Hematopoietic multipotent progenitor cell treated with erythropoietin and hydrocortisone succinate and interleukin-3 and kit ligand, for 6 days (in vitro differentiated cells): ENCODE measurements at places on chromosomes 1 and 21.

- DNase-seq = no peak
Measured at GRCh38 chr1:111943846-111944749, 45.4 kb downstream of the KCND3 start.

- DNase-seq = no peak
Measured at GRCh38 chr1:20152599-20152930, 13.4 kb downstream of the PLA2G2F start.

DNA sequence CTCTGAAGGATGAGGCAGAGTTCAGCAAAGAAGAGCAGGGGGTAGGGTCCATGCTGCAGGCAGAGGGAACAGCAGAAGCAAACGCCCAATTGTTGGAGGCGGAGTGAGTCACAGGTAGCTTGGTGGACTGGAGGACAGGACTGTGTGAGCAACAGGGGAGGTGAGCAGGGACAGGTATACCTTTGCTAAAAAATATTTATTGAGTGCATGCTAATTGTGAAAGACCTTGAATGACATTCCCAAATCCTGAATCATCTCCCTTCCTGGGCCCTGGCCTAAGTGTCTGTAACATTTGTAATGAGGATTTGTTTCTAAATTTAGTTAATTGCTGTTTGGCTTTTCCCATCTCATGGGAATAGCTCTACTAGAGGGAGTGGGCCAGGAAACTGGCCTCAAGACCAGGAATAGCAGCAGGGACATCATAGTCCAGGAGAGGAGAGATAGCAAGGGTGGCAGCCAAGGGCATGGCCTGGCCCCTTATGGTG is 123.7 kb downstream of the FOXD2 start:
- no peak for DNase-seq

- no peak for DNase-seq
Measured at GRCh38 chr1:162625679-162626078, 6.6 kb upstream of the DDR2 start.

DNA sequence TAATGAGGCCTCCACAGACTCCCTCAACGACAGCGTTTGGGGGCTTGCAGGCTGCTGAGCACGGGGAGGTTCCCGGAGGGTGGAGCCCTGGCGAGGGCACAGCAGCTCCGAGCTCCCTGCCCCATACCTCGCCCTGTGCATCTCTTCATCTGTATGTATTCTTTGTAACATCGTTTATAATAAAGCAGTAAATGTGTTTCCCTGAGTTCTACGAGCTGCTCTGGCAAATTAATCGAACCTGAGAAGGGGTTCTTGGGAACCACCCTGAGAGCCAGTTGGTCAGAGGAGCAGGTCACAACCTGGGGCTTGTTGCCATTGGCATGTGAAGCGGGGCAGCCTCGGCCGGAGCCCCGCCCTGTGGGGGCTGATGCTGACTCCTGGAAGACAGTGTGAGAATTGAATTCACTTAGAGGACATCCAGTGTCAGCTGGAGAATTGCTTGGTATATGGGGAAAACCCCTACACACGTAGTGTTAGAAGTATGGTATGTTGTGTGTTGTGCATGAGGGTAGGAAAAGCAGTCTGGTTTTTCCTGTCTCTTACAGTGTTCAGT is 11.5 kb downstream of the SLC37A1 start:
- no peak for DNase-seq

DNA sequence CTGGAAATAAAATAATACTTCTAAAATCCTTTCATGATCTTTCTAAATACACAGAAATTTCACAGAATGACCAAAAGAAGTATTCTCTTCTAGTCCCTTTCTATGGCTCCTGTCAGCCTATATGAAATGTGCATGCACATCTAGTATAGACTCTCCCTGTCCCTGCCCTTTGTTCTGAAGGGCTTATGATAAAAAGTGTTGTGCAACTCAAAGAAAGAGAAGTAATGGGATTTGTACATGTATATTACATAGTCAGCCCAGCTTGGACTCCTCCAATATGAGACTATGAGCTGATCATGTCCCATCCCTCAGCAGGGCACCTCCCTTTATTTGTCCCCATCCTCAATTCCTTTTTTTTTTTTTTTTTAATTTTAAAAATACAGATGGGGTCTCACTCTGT is 42.1 kb upstream of the LAX1 start:
- peak; percentile 32 for DNase-seq

DNA sequence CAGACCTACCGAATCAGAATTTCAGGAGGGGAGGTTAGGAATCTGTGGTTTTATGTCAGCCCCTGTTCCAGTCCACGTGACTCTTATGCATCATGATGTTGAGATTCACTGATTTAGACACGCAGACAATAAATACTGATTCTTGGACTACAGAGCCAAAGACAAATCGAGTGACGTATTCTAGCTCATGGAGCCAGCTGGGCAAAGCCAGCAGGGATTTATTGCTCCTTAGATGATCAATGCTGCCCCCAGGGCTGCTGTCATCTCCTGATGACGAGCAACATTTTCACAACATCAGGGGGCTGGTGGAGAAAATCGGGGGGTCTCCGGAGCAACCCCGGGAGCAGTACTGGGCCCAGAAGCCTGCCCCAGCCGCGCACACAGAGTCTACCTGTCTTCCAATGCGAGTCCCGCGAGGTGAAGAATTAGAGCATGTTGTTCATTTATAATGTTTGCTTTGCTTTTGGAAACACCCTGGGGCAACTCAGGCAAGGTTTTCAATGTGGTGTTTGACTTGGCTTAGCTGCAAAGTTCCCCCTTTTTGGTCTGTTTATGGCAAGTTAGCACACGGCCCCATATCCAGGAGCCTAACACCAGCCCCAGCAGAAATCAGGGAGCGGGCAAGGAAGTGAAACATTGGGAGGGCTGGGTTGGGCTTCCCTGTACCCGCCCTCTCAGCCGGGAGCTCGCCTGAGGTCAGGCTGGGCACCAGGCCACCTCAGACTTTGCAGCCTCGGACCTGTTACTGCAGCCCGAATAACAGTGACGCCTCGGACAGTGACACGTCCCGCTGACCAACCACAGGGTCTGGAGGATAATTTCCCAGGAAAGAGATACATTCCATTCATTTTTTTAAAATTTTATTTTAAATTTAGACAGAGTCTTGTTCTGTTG is 19.9 kb upstream of the CLDN14 start:
- DNase-seq = no peak

- DNase-seq = no peak
Measured at GRCh38 chr1:9246841-9247785, 12.5 kb downstream of the H6PD start.

DNA sequence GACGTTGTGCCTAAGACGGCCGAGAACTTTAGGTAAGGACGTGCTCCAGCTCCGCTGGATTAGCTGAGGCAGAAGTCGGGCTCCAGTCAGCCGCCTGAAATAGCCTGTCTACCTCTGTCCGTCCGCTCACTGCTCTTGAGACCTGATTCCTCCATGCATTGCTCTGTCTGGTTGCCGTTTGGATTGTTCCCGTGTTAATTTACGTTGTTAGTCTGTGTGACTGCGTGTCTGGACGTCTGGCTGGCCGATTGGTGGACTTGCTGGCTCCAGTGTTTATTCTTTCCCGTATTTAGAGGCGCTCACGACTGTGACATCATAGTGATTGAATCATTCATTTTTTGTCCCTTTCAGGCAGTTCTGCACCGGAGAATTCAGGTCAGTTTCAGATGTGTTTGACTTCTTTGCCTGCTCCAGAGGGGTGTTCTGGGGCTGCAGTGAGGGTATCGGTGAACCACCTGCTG is 684 bp downstream of the PPIH start:
- DNase-seq = no peak

DNA sequence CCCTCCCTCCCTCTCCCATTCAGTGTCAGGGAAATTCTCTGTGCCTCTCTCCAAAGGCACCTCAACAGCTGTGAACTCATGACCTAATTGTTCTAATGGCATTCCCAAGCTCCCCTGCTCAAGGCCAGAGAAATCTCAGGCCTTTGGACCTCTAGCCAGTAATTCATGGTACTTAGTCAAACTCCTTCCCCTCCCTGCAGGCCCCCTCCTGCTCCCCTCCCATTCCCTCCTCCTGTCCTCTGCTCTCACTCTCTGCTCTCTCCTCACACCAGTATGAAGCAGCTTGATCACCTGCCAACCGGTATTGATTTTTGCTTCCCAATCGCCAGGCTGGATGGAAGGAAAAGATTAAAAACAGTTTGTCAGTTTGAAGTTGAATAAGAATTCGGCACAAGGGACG is 370.5 kb upstream of the PBX1 start:
- DNase-seq = no peak

DNA sequence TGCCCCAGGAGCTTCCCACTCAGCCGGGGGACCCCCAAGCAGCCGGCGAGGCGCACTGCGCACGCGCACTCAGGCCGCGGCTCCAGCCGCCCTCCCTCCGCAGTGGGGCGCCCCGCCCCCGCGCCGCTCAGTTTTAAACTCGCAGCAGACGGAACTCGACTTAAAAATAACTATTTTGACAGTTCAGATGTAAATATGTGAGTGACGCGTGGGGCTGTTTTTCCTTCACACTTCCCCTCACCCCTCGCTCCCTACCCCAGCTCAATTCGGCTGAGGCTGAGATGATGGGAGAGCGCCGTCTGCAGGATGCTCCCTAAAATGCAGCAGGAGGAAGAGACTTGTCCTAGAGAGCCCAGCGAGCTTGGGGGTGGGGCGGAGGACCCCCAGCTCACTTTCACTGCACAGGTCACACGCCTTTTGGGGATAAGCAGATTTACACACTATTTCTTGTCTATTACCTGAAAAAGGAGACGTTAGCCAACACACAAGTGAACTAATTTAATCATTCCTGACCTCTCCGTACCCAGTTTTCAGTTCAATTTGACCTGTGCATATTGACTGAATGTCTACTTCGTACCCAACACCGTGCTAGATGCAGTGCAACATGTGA is 8.9 kb upstream of the LEMD1 start:
- peak; percentile 55 for DNase-seq

DNA sequence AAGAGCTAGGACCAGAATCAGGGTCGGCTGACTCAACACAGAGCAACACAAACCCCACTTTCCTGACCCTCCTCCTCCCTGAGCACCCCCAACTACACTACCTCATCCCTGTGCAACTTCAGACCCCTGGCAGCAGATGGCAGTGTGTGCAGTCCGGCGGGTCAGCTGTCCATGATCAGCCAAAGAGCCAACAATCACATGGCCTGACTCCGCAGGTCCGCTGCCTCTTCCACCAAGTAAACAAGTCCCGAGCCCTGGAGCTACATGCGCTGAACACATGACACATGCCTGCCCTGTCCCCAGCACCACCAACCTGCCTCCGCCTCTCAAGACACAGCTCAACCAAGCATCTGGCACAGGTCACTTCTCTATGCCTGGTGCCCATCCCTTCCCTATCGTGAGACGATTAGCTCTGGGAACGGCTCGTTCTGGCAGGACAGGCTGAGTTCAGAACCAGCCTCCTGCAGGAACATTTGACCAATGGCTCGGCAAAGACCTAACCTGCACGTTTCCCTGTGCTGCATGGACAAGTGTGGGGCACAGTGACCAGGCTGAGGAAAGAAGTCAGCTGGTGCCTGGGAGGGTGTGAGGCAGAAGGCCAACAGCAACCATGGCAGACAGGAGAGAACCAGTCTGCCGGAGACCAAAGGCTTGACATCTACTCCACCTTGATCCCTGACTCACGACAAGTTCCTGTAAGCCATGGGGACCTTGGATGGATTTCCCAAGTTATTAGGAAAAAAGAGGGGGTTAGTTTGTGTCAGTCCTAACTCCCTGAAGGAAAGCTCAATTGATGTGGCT is 60.3 kb downstream of the CD46 start:
- DNase-seq = no peak

DNA sequence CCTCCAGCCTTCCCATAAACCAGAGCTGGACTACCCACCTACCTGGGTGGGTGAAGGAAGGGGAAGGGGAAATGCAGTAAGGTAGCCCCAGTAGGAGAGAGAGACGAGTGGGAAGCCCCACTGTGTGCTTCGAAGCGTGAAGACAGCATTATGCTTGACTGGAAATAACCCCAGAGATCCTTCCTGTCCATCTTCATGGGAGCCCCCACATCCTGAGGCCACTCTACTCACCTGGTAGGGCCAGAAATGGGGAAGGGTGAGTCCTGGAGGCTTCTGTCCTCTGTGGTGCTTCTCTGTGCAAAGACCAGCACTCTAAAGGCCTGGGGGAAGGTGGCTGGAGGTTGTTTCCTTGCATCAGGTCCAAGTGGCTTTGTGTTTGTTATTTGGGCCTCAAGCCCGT is 10.0 kb upstream of the RASSF5 start:
- DNase-seq = no peak

- DNase-seq = peak; percentile 64
Measured at GRCh38 chr1:221045842-221046831, 166.9 kb downstream of the HLX start.

- no peak for DNase-seq
Measured at GRCh38 chr21:16072737-16073136, 343.0 kb downstream of the USP25 start.
